ENCODE measurements at places on chromosomes 7 and 10.

DNA sequence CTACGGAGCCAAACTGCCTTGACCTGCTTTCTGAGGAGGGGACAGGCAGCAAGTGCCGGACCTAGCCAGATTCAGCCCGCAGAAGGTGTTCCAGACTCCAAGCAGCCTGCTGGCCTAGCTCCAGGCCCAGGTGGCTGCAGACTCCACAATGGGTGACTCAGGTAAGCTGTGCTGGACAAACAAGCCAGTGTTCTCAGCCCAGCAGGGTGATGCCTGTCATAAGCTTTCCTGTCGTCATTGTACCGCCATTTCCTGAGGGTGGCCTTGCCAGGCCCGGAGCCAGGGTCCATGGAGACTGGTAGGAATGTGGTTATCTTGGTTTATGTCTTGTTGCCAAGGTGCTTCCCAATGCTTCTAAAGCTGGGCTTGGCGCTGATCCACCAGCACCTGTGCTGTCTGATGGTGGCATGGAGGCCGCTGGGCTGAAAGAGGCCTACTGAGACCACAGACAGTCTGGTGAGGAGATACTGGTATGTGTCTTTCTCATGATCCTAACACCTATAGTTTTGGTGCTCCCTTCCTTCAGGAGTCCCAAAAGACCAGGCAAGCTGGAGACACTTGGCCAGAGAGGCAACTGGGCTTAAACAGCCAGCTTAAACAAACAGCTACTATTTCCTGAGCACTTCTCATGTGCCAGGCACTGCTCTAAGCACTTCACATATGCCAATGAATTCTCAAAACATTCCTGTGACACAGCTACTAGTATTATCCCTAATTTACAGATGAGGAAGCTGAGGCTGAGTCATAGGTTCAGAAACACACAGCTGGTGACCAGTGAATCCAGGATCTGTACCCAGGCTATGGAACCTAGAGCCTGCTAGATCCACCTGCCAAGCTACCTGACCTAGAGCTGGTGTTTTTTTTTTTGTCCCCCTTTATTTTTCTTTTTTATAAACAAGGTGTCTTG, 42.0 kb downstream of the ZC3HC1 start:
- DNase-seq = no peak

DNA sequence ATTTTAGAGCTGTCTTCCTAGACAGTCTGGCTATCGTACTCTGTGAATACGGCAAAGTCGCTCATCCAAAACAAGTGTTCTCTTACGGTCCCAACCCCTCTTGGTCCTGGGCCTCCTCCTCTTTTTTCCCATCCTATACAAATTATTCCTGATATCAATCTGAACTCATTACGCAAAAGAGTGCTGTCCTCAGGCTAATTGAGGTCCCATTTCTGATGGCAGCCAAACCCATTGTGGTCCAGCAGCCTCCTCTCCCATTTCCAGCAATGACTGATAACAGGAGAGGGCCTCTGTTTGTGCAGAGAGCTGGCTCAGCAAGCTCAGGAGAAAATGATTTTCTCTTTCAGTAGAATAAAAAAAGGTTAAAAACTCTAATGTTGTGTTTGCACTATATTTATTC, 203.4 kb upstream of the GHITM start:
- DNase-seq = no peak

GRCh38 chr7:121019018-121019417, 30.5 kb downstream of the CPED1 start:
- no peak for DNase-seq

- DNase-seq = no peak
Observed at GRCh38 chr7:38978491-38978890, 782 bp downstream of the POU6F2 start.

DNA sequence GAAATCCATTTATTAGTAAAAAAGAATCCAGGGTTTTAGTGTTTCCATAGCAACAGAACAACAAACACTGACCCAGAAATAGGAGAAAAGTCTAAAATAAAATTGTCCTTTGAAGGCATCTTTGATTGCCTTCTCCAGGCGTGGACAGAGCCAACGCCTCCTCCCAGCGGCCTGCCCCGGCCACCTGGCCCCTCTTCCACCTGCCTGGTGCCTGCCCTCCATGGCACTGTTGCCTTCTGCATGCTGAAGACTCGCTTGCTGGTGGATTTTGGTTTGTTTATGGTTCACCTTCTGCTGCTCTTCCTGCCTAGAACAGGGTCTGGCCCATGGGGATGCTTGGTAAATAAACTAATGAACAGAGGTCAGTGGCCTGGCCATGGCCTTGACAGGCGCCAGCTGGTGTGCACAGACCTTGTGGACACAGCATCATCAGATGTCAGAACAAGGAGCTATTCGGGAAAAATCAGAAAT, 107.4 kb downstream of the DYNC2I1 start:
- DNase-seq = no peak

DNA sequence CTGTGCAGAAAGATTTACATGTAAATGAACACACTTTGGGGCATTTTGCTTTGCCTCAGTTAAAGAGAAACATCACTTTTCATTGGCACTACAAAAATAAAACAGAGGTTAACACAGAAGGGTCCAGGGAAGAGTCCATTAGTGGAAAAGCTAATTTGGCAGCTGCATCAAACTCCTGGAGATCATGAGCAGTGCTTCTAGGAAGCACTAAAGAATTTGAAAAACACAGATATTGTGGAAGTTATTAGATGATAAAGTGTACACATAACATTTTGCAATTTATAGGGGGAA, 161.2 kb downstream of the LRRTM3 start:
- no peak for DNase-seq

DNA sequence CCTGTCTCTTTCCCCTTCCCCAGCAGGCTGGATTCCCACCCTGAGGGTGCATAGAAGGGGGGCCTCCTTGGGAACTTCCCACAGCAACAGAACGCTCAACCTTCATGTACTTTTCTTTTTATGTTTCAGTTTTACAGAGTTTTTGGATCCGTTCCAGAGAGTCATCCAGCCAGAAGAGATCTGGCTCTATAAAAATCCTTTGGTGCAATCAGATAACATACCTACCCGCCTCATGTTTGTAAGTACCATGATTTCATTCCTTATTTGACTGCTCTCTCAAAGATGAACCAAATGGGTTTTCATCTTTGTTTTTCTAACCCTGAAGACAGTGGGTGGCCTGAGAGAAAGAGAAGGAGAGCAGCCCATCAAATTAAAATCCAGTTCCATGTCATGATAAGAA, 46.7 kb downstream of the PLPP4 start:
- no peak for DNase-seq

DNA sequence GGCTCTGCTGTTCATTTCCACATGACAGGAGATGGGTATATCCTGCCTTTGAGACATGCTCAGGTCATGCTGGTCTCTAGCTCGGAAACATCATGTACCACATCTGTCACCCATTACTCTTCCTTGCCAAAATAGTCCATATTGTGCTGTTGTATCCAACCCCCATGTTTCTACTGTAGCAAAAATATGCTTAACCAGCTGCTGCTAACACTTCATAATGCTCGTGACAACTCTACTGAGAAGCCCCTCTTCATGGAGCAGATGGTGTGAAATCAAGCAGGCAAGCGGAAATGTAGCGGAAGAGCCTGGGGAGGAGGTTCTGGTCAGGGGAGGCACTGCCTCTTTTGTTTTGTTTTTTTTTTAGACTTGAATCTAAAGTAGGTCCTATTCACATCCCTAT, 82.9 kb downstream of the NPY start:
- no peak for DNase-seq

GRCh38 chr7:80393786-80394185, 118.1 kb downstream of the GNAT3 start:
- DNase-seq = no peak

- DNase-seq = no peak
Observed at GRCh38 chr7:71414490-71414889, 282.5 kb downstream of the GALNT17 start.

- DNase-seq = no peak
Observed at GRCh38 chr7:137402536-137403352, 59.2 kb upstream of the PTN start.

- DNase-seq = no peak
Observed at GRCh38 chr10:59303018-59303417, 59.3 kb downstream of the FAM13C start.

- DNase-seq = no peak
Observed at GRCh38 chr7:101792051-101792681, 25.3 kb upstream of the CUX1 start.

- DNase-seq = no peak
Observed at GRCh38 chr7:5360451-5360850, 63.2 kb downstream of the TNRC18 start.

DNA sequence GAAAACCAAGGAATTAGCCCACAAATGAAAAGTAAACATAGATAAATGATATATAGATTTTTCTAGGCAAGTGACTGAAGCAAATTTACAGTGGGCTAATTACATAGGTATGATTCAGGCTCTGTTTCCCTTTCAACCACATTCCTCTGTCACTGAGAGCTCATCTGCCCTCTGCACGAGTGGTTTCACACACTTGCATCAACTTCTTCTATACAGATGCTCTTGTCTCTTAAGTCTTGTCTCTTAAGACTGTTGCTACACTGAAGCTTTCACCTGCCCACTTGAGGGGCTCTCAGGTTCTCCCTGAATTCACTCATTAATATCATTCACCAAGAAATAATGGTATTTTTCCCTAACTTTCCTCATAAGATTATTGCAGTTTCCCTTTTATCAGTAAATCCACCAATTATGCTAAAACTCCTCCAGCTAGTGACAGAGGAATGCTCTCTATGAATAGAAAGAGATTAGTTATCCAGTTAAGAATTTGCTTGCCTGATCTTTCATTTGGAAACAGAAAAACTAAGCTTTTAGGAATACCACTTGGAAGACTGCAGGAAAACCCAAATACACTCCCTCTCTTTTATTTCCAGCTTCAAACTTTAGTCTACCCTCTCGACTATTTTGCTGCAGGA, 95.7 kb downstream of the ELAPOR2 start:
- no peak for DNase-seq

GRCh38 chr10:122462533-122463465, 1.4 kb downstream of the HTRA1 start:
- DNase-seq = no peak

DNA sequence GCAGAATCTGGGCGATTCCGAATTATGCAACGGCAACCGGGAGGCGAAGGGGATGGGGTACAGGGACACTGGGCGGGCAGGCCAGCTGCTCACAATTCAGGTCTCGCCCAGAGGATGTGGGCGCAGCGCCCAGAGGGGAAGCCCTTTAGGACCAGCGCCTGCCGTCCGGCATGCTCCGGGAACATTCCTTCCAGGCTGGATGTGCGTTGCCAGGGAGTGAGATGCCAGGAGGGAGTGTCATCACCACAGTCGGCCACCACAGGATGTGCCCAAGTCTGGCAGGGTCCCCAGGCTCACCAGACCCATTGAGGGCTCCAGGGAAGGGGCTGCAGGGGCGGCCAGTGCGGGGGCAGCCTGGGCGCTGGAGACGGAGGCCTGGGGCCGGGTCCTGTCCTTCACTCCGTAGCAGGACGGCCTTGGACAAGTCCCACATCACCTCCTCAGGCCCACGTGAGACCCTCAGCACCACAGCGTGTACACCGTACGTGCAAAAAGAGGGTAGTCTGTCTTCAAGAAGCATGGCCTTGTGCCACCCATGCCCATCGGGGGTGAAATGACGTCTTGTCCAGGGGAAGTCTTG, 63.9 kb downstream of the FOXL3 start:
- DNase-seq = no peak

DNA sequence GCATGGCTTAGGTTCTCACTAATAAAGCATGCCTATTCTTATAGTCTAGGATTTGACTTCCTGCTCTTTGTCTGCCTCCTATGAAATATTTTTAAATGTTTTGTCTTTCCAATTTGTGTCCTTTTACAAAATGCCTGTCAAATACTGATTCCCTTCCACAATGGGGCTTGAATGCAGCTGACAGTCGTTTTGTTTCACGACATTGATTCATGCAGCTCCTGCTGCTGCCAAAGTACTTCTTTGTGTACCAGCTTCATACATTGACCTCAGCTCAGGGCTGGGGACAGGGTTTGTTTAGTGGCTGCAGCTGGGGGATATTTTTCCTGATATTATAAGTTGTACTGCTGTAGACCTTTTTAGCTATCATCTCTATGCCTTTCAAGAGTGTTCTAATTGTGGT, 371.9 kb upstream of the CHRM2 start:
- no peak for DNase-seq
